ENCODE measurements at places on chromosomes 7 and 10.
A peak's percentile ranks its signal among the peaks of the same experiment; 100 is the strongest.

GRCh38 chr10:31413325-31413724, 94.3 kb downstream of the ZEB1 start:
- no peak for DNase-seq

DNA sequence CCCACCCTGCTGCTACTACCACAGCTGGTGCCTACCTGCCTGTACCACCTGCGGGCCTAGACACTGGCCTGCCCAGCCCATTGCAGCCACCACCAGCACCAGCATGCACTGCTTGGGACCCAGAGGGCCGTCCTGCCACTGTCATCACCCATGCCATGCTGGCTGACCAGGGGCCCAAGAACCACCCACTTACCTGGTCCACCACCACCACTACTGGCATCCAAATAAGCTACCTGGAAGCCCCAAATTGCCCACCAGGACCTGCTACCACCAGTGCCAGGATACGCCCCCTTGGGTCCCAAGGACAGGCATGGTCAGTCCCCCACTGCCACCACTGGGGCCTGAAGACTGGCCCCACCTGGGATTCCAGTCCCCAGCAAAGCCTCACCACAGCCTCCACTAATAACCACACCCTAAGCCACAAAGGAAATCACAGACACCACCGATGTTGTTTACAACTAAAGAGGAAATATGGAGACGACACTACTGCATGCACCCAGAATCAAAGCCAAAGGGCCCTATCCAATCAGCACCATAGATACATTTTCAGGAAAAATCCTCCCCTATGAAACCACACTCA, 70.5 kb upstream of the DIP2C start:
- DNase-seq, result no peak

DNA sequence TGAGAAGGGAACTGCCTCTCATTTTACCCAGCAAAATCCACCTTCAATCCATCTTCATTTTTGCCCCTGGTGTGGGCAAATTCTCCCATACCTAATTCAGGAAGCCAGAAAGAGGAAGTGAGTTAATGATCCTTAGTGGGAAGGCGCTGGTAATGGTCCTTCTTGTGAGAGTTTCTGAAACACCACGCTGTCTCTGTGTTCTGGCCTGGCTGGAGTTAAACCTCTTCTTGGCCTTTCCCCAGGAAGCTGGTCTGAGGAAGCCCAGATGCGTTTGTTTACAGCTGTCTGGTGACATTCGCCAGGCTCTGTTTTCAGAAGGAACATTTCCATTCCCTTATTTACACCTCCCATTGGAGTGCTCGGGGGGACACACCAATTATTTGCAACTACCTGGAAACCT, 24.3 kb downstream of the HTRA1 start:
- DNase-seq, result peak; percentile 93

DNA sequence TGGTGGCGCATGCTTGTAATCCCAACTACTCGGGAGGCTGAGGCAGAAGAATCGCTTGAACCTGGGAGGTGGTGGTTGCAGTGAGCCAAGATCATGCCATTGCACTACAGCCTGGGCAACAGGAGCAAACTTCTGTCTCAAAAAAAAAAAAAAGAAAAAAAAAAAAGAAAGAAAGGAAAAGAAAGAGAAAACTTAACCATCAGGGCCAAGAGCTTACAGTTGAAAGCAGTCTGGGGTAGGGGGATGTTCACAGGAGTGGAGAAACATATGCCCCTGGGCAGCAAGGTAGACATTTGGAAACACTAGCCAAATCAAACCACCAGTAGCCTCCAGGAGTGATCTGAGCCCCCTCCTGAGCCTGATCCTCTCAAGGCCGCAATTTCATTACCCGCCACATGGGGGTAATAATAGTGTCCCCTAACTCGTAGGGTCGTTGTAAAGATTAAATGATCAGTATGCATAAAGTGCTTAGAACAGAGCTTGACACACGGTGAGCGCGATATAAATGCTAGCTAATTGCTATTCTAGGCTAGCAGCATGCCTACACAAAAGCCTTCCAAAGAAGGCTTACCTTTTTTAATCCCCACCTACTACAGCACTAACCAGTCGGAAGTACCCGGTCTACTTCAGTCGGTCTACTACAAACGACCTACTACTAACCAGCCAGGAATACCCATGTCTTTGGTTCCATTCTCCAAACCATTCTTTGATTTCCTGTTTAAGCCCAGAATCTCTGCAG, 274.3 kb upstream of the NEBL start:
- no peak for DNase-seq

DNA sequence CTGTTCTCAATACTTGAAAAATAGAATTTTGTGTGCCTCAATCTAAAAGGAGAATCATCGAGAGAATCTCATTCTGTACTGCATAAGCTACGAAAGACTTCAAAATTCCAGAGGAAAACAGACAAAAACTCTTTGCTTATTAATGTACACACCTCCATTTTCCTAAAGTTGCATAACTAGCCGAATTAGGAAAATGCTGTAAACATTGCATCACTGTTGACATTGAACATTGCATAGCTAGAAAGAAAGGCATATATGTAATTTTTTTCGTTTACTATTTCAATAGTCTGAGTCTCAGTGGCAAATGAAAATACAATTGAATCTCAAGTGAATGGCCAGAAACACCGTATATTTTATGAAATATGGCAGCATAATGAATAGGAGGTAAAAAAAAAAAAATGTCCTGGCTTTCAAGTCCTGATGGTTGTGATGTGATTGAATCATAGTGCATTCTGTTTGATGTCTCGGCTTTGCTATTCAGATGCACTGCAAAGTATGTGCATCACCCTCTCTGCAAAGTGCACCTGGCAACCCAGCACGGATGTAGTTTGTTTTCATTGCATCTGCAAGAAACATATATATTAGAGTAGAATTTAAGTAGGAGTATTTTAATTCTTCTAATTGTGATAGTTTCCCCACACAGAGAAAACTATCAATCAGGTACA, 196.7 kb downstream of the VTI1A start:
- peak; percentile 60 for DNase-seq

GRCh38 chr7:102836191-102836919, 76.4 kb upstream of the LRRC17 start:
- peak; percentile 24 for DNase-seq

DNA sequence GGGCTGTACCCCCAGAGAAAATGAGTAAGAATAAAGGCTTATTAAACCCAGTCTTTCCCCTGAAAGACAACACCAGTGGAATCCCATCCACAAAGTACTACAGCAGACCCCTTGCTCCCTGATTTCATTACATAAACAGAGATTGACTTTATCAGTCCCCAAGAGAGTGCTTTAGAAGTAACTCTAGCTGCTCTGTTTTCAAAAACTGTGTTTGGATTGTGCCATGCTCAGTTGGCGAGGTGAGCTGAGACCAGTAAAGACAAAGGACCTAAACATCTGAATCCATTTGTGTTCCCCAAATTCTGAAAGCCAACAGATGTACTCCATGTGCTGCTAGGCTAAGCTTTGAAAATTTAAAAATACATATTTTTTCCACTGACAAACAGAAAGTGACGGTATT, 127.0 kb downstream of the ATE1 start:
- peak; percentile 22 for DNase-seq
